GM12878 (cell line): ENCODE measurements at places on chromosomes 6 and 20. TPM values are rescaled to one million over a fixed set of nuclear protein-coding genes. Genes with fewer than 3 reads are reported as not detected.

- DNase-seq, result no peak
These were observed 34.0 kb downstream of the ITCH start for GRCh38 chr20:34397096-34397495.

- DNase-seq, result no peak
These were observed 48.8 kb downstream of the FLRT3 start for GRCh38 chr20:14288341-14289330.

Gene FIG4
- total RNA-seq, result 10.6 and 11.2 TPM in 2 replicates

GRCh38 chr6:119541132-119541905, 191.8 kb upstream of the MAN1A1 start:
- DNase-seq, result no peak

- DNase-seq, result no peak
These were observed 2695.0 kb upstream of the DEFB115 start for GRCh38 chr20:28562510-28562898.

Gene ENPP3
- not detected in 2 replicates for total RNA-seq

- DNase-seq, result no peak
These were observed 258.1 kb downstream of the UTRN start for GRCh38 chr6:144543006-144543871.

- DNase-seq, result no peak
These were observed 155.5 kb downstream of the ESR1 start for GRCh38 chr6:151963001-151963400.

GRCh38 chr6:37168811-37169495, 999 bp upstream of the PIM1 start:
- DNase-seq, result no peak

Gene NKAPL
- 0.11 and 0.18 TPM in 2 replicates for total RNA-seq

- no peak for DNase-seq
These were observed 58.2 kb downstream of the NFATC2 start for GRCh38 chr20:51484141-51484815.

DNA sequence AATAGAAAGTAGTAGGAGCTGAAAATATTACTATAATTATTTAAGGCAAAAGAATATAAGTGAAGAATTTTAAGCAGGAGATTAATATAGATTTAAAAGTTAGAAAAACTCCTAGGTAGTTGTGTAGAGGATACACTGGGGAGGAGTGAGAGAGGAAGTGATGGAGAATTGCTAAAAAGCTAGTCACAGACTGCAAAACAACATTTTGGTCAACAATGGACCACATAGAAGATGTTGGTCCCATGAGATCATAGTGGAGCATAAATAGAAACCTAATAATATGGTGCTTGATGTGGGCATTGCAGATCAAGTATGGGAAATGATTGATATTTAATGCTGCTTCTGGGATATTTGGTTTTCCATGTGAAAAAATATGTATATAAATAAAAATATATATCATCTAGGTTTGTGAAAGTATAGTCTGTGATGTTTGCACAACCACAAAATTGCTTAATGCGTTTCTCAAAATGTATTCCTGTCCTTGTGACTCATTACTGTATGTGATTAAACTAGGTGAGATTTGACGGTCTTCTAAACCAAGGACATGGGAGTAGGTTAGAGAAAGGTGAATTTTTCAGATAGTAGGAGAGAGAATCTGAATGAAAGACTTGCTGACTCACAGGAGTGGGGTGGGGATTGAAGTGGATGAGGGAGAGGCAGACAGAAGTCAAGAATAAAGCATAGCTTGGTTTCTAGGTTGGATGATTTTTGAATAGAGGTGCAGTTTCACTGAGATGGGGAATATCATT, 174.0 kb downstream of the BCKDHB start:
- DNase-seq, result no peak

GRCh38 chr6:134502614-134503549, 185.0 kb upstream of the SGK1 start:
- no peak for DNase-seq

GRCh38 chr20:46767127-46767761, 57.8 kb downstream of the SLC2A10 start:
- DNase-seq, result no peak

DNA sequence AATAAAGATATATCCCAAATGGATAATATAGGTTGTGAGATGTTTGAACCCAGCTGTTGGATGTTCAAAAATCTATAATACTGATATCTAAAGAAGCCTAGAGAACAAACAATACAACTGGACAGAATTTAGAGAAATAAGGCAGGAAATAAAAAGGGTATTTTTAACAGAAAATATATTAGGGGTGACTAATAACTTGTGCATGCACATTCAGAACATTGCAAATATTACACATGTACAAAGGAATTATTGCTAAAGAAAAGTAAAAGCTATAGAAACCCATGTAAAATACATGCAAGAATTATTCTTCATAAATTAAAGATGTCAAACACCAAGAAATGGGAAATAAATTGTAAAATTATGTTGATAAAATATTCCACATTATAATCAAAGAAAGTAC, 32.7 kb upstream of the HCRTR2 start:
- no peak for DNase-seq

Gene HTR1E
- total RNA-seq, result not detected in 2 replicates

Gene RHAG
- total RNA-seq, result 0.18 and 0.32 TPM in 2 replicates

DNA sequence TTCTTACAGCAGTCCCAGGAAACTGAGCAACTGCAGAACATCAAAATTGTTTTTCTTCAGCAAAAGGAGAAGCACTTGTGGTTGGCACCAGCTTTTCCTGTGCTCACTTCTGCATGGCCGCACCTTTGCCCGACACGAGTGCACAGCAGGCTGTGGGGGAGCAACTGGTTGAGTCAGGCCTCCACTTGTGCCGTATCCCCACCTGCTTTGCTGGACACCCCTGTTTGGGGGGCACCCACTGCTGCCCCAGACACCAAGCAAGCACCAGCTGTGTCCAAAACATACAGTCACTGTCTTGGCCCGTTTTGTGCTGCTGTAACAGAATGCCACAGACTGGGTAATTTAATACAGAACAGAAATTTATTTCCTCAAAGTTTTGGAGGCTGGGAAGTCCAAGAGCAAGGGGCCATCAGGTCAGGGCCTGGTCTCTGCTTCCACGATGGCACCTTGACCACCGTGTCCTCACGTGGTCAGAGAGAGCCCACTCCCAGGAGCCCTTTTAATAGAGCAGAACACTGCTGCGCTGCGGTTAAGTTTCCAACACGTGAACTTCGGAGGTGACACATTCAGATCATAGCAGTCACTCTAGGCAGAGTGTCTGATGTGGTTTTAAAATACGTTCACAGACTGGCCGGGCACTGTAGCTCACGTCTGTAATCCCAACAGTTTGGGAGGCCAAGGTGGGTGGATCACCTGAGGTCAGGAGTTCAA, 8.7 kb upstream of the GMEB2 start:
- DNase-seq, result peak; percentile 68

- DNase-seq, result no peak
These were observed 43.1 kb downstream of the RBM38 start for GRCh38 chr20:57434390-57434700.

DNA sequence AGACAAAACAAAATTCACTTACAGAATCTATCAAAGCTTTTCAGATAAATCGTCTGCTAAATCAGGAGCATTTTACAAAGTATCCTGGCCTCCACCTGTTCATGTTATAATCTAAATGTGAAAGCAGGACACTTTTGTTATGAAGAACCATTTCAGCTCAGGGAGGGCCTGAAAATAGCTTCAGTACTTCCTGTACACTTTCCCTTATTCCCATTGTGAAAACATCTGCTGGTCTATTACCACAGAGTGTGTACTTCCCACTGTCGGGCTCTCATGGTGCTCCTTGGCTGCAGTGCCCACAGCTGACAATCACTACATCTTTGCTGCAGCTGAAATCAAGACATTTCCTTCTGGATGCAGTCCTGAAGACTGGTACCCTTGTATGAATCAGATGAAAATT, 128.1 kb downstream of the OPRM1 start:
- DNase-seq, result no peak

DNA sequence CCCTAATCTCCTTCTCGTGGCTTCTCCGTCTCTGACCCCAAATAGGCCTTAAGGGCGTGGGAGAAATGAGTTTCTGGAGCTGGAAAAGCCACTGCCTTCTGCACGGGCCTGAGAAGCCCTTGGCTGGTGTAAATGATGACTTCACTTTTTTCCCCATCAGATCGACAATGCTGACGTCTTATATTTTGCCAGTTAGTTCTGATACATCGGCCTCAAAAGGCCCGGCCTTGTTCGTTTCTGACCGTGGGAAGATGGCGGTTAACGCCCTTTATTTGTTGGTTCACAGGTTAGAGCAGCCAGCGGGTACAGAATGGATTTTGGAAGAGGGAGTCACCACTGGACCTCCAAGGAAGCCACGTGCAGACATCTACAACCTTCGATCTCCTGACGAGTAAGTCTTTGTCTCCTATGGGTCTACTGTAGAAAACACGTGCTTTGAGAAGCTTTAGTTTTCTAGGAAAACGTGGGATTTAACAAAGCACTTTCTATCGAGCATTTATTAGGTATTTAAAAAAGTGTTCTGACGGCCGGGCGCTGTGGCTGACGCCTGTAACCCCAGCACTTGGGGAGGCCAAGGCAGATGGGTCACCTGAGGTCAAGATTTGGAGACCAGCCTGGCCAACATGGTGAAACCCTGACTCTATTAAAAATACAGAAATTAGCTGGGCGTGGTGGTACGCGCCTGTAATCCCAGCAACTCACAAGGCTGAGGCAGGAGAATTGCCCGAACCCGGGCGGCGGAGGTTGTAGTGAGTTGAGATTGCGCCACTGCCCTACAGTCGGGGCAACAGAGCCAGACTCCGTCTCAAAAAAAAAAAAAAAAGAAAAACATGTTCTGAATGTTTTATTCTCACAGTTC, 1.2 kb upstream of the ZNFX1 start:
- DNase-seq, result no peak

GRCh38 chr20:3586093-3586492, 77.1 kb downstream of the GFRA4 start:
- DNase-seq, result no peak

Gene TUBE1
- total RNA-seq, result 6.2 and 8.0 TPM in 2 replicates

Gene CLVS2
- not detected in 2 replicates for total RNA-seq

Gene HSPA12B
- total RNA-seq, result not detected in 2 replicates

- no peak for DNase-seq
These were observed 33.4 kb upstream of the EYA4 start for GRCh38 chr6:133207754-133208153.

DNA sequence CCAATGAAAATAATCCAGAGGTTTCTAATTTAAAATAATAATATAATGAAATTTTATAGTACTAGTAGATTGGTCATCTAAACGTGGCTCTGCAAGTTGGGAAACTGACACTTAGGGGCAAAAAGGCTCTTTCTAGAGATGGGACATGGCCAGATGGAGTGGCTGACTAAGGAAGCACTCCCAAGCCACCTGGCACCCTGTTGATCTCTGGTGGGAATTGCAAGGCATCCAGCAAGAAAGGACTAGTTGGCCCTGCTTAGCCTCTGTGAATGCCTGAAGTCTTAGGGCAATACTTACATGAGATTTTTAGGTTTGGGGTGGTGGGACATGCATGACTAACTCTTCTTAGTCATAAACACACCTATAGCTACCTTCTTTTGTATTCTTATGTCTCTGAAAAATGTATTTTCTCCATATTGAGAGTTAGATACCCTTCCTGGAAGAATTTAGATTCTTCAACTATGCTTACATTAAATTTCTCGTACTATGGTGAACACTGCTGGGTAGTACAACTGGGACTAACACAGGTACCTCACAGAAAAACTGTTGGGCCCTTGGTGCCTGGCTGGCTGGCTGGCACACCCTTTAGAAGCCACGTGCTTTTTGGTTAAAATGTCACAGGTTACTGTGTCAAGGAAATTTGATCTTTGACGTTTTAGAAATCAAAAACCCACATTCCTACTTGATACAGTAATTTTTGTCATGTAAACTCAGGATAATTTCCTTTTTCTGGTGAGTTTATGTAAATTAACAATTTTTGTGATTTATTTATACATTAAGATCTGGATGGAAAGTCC, 25.0 kb upstream of the SH3BGRL2 start:
- DNase-seq, result no peak

Gene ARFGEF3
- total RNA-seq, result 0.03 and 0.08 TPM in 2 replicates

Gene CDH26
- total RNA-seq, result 0.10 TPM in 1 of 2 replicates, not detected in the other

Gene HCRTR2
- total RNA-seq, result not detected in 2 replicates

DNA sequence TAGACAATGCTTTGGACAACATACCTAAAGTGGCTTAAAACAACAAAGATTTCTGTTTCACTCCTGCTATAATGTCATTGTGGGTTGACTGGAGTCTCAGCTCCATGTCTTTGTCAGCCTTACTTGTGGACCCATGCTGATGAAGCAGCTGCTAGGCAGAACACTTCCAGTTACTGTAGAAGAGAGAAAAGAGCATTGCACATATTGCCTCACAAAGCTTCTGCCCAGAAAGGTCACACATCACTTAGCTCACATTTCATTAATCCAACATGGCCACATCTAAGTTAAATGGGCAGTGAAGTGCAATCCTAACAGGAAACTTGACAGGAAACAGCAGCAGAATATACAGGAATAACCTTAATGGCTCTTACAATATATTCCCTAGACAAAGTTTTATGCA, 480.5 kb upstream of the HTR1E start:
- DNase-seq, result no peak
